Uterus (tissue), 4 donors: ENCODE measurements at places on chromosomes 12 and 14.
A peak's percentile ranks its signal among the peaks of the same experiment; 100 is the strongest.

DNA sequence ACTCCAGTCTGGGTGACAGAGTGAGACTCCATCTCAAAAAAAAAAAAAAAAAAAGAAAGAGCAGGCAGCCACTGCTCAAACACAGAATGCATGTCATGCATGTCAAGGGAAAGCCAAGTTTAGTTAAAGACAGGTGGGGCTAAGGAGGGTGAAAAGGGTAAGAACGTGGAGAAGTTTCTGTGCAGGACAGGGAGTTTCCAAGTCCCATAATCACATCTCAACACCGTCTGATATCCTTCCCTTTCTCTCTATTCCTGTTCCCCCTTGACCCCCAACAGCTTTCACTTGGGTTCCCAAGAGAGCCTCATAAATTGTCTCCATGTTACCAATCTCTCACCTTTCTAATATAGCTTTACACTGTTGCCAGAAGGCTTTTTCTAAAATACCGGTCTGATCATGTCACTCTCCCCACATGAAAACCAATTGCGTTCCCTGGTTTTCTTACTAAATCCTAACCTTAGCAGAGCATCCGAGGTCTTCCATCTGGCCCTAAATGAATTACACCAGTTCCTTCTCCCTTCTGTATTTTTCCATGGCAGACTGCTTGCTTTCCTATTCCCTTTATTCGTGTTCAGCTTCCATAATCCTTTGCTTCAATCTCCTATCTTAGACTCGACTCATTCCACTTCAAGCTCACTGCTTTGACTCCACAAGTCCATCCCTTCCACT, 37.0 kb downstream of the LIMA1 start:
- no peak for DNase-seq

GRCh38 chr12:94074216-94074979, 74.0 kb upstream of the PLXNC1 start:
- DNase-seq, result peak; percentile 46

DNA sequence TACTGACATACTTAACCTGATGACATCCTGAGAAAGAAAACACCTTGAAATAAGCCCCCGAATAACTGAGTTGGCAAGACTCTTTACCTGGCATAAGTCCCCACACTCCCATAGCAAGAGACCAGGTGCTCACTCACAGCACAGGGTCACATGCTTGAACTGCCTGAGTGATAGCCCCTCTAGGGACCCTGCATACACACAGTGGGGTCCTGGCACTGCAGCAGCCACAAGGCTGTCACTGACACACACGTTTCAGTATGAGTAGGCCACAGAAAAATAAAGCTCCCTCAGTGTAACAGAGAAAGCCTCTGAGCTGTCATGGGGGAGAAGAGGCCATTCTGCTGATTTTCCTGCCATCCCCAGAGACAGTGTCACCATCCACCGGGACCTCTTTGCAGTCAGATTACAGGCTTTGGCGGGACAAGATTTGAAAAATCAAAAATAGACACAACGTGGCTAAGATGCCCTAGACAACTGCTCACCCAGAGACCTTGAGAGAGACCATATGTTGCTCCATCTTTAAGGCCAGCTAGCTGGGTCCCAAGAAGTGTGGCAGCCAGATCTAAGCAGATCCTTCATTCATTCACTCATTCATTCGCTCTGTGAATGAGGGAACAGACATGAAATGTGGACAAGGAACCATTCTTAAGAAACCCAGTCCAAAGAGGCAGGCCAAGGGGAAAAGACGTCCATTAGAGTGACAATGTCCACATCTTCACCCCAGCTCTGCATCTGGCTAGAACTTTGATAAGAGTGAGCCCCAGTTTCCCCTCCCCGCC, 1.6 kb downstream of the SCARB1 start:
- no peak for DNase-seq

DNA sequence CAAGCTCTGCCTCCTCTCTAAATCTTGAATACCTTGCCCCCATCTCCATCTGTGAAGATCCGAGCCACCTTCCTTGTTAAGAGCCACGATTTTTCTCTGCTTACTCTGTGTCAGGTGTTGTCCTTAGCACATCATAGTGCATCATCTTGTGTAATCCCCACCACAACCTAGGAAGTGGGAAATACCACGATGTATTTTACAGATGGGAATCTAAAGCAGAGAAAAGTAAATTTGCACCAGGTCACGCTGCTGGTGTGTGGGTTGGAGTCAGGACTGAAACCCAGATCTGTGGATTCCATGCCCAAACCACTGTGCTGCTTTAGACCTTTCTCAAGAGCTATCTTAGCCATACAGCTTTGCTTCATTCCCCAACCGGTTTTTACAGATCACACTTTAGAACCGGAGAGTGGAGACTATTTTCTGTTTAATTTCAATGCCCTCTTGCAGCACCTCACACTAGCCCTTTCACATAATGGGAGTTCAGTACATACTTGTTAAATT, 94.6 kb downstream of the PPM1A start:
- no peak for DNase-seq

GRCh38 chr12:64122154-64122553, 99.9 kb downstream of the KICS2 start:
- no peak for DNase-seq

DNA sequence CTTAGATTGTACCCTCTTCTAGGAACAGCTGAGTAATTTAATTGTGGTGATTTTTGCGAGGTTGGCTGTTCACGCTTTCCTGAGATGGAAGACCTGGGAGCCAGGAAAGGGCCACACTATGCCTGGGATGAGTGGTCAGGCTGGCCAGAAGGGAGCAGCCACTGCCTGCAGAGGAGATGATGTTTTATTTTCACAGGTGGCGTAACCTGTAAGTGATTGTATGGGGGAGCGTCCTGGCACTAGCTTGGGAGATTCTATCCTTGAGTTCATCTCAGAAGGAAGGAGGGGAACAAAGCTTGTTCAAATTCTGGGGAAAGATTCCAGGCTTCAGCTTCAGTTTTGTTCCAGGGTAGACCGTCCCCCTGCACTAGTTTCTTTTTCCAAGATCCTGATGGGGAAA, 1.2 kb downstream of the RPH3A start:
- DNase-seq, result no peak

DNA sequence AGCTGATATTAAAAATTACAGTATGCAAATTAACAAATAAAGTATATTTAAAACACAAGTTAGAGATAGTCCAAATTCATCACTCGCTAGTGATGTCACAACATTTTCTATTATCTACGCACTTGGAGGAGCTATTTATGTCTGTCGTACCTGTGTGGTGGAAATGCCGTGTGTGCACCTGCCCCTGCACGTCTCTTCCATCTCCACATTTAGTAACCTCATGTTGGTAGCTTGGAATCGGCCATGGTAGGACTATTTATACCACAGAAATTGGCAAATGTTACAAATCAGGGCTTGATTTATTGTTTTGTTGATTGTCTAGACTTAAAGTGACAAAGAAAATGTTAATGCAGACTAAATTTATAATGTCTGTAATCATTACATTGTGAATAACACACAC, 62.6 kb upstream of the NTF3 start:
- no peak for DNase-seq

- no peak for DNase-seq
Observed at GRCh38 chr14:100834794-100835547, 9.1 kb downstream of the MEG3 start.

- no peak for DNase-seq
Observed at GRCh38 chr12:113120670-113121370, 14.7 kb downstream of the RASAL1 start.

- no peak for DNase-seq
Observed at GRCh38 chr12:17971850-17972249, 118.1 kb downstream of the RERGL start.

GRCh38 chr12:77591959-77592743, 238.5 kb upstream of the NAV3 start:
- DNase-seq, result no peak

DNA sequence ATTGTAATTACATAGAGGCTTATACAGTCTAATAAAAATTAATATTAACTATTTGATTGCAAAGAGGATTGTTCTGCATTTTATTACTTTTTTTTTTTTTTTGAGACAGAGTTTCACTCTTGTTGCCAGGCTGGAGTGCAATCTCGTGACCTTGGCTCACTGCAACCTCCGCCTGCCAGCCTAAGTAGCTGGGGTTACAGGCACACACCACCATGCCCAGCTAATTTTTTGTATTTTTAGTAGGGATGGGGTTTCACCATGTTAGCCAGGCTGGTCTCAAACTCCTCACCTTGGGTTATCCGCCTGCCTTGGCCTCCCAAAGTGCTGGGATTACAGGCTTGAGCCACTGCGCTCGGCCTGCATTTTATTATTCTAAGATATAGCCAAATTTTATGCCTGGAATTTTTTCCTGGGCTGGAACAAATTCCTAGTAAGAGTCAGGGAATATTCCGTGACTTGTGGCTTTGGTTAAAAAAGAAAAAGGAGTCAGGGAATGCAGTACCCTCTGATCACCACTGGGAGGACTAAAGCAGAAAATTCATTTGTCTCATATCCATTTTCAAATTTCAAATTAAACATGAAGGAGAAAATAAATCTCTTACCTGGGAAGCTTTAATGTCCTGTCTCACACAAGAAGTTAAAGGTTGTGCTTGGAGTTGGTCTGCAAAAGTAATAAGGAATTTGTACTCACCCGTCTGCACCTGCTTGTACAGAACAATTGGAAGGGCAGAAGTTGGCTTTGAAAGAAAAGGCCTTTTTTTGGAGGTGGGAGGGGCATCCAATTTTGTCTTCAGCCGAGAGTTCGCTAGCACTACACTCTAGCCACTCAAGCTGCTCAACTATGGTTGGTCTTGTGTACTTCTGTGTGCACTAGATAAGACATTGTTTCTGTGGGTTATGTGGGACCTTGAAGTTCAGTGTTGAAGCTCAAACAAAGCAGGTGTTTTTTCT, 8.7 kb downstream of the MARK3 start:
- DNase-seq, result no peak

DNA sequence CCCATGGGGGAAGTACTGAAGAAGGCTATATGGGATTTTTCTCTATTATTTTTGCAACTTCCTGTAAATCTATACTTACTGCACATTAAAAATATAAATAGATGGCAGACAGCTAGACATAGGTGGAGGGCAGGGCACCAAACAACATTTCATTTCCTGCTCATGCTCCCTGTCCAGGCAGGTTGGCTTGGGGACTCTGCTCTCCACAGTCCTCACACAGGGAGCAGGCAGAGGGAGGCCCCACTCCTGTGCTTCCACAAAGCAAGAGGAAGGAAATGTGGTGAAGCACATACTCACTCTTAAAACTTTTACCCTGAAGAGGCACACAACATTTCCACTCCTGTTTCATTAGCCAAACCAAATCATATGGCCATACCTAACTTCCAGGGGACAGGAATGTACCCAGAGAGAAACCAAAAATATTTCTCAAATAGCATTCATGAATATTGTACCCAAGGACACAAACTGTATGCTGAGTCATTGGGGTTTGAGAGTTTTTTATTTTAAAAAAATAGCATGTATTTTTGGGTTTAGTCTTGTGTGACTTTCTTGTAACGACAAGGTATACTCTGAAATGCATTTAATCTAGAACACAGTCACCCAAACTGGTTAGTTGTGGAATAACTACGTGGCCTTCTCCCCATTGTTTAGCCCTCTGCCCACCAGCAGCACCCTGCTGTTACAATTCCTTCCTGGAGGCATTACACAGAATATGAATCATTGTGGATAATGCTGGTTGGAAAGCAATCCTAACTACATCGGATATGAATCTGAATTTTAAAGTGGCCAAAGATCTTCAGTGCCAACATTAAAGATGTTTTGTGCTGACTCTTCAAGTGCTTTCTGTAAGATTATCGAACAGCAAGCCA, 40.9 kb downstream of the RTN1 start:
- DNase-seq, result no peak

GRCh38 chr14:63413009-63413408, 94.3 kb upstream of the GPHB5 start:
- DNase-seq, result no peak

- DNase-seq, result peak; percentile 91
Observed at GRCh38 chr12:116277467-116278278, at the start of gene MED13L. Gene MED13L (minus strand): TSS chr12:116277693. CDS start chr12:116277131, 562 bp downstream.

GRCh38 chr12:71664411-71665089, 449 bp downstream of the THAP2 start:
- DNase-seq, result no peak

DNA sequence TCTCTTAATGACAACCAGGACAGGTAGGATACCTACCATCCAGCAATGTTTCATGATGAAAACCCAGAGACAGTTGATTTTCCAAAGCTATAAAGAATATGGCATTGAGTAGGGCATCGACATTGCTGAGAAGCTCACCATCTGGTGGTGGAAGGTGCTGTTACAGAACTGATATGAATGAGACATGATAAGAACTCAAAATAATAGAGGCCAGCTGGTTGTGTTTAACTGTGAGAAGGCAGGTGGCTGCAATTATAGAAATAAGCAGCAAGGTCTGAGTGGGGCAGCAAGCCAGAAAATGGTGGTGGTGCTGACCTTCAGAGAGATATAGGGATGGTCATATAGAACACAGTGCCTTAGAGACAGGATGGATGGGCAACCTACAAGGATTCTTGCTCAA, 449.7 kb downstream of the BTG1 start:
- no peak for DNase-seq

GRCh38 chr14:68286667-68287066, 467.1 kb downstream of the RAD51B start:
- DNase-seq, result no peak

DNA sequence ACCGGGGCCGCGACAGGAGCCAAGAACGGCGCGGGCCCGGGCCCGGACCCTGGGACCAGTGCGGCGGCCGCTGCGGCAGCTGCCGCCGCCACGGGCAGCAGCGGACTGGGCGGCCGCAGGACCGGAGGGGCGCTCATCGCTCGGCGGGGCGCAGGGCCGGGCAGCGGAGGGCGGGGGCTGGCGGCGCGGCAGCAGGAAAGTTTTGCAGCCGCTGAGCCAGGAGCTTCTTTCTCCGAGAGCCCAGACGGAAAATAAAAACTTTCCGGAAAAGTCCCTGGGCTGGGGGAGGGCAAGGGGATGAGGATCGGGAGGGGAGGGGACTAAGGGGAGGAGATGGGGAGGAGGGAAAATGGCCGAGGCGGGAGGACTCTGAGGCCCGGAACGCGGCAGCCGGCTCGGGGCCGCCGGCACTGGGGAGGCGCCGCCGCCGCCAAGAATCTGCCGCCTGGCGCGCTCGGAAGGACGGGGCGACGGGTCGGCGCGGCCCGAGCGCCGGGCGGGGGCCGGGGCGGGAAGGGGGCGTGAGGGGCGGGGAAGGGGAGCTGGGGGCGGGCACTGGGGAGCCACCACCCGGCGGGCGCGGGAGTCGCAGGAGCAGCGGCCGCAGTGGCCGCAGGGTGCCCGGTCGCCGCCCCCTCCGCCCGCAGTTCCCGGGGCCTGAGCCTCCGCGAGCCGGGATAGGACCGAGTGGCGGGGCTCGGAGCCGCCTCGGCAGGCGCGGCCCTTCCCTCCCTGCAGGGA, at the start of gene PRKD1:
PRKD1 (minus strand) TSS at position 472 of the 741 bp plus-strand sequence.
- DNase-seq, result peak; percentile 54

- no peak for DNase-seq
Observed at GRCh38 chr12:57571926-57572762, 18.8 kb upstream of the PIP4K2C start.

DNA sequence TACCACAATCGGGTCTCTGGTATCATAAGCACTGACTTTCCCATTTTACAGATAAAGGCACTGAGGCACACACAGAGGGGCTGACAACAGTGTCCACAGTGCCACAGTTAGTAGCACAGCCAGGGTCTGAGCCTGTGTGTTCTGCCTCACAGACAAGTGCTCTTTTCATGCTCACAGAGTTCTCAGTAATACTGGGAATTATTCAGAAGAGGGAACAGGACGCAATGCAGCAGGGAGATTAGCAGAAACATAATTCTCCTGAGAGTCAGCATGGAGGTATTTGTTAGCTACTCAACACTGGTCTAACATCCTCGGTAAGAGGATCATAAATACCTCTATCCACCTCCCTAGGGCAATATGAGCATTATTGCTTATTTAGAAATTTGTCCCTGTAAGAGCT, 219.3 kb upstream of the EEA1 start:
- no peak for DNase-seq
